ENCODE measurements at places on chromosomes 6 and 20.

DNA sequence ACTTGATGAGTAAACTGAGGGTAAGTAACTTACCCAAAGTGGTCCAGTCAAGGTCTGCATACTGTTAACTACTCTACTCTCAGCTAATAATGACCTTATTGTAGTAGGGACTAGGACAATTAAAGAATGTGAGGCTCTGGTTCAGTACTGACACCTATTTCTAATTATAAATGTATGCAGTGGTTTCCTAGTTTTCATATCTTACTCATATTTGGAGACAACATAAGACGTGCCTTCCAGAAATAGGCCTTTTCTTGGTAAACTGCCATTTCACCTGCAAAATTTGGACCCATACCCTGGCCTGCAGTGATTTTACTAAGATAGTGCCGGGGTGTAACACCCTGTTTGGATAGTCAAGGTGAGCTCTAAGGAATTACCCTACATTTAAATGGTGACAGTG, 24.7 kb downstream of the GJA1 start:
- no peak for DNase-seq

GRCh38 chr20:62494537-62494936, 18.7 kb upstream of the GATA5 start:
- DNase-seq = no peak

GRCh38 chr6:108667993-108668392, 107.3 kb downstream of the FOXO3 start:
- DNase-seq = no peak

DNA sequence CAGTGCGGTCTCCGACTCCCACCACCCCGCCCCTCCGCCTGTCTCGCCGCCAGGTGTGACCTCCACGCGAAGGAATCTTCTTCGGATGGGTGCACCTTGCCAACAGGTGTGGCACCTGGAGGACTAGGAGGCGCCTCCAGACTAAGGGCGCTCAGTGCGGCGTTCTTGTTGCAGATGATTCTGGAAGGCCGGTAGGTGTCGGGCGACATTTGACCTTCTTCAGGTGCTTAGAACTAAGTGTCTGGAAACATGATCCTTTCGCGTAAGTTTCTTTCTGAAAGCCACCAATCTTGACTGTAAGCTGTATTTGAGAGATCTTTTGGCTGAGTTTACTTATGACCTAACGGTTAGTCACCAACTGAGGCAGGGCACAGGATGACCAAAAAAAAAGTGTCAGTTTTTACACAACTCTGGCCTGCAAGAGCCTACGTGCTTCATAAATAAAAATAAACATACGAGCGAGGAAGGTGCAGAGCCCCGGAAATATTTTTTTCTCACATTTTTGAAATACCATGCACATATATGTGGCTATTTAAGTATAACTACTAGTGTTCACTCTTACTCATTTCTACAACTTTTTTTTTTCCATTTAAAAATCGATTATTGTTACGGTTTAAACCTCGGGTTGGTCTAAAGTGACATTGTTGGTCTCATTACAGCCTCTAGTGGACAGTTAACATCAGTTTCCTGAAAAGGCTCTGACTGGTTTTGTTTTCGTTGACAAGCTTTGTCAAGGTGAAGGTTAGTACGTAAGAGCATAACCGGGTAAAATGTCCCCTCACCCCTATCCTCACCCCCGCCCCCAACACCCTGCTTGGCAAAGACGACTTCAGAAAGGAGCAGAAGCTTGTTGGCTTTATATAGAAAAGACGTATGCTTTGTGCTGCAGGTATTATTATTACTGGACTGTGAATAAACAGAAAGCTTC, 1.6 kb upstream of the ATXN1 start:
- DNase-seq = peak; percentile 9

GRCh38 chr6:109314313-109314712, 68.0 kb downstream of the CD164 start:
- no peak for DNase-seq

DNA sequence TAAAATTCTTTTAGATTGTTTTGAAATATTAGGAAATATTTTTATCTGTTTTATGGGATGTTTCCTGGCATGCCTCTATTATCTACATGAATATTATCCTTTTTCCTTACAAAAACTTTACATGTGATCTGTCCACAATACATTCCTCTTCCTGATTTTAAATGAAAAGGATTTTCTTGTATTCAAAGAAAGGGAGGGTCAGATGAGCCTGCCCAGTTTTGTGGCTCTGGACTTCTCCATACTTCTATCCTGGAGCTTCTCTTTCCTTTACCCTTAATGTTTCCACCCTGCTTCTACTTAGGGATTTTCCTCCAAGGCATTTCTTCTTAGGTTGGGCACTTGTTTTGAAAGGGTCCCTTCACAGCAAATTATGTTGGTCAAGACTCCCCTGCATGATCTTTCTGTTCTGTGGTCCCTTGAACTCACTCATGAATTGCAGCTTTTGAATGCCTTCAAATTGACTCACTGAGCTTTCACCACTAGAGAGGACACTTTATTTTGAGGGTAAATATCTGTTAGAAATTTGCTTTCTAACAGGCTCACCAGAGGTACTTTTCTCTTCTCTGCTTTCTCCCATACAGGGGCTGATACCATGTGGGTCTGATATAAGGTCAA, 104.9 kb downstream of the CENPW start:
- no peak for DNase-seq

DNA sequence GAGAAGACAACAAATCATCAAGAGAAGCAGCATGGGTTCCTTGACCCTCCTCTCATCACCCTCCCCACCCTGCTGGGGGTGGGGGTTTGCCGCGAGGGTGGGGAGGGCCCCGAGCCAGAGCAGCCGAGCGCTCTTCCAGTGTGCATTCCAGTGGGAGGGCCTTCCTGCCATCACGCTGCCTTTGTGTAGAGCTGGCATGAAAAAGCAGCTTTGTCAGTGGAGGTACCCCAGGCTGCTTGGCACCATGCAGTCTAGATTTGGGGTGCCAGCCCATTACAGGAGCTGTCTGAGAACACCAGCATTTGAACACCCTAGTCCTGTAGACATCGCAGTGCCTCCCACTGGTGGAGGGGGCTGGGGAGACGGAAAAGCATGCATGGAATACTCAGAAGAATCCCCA, 12.2 kb downstream of the BAK1 start:
- no peak for DNase-seq

GRCh38 chr6:166969390-166970002, 13.1 kb upstream of the RNASET2 start:
- no peak for DNase-seq

DNA sequence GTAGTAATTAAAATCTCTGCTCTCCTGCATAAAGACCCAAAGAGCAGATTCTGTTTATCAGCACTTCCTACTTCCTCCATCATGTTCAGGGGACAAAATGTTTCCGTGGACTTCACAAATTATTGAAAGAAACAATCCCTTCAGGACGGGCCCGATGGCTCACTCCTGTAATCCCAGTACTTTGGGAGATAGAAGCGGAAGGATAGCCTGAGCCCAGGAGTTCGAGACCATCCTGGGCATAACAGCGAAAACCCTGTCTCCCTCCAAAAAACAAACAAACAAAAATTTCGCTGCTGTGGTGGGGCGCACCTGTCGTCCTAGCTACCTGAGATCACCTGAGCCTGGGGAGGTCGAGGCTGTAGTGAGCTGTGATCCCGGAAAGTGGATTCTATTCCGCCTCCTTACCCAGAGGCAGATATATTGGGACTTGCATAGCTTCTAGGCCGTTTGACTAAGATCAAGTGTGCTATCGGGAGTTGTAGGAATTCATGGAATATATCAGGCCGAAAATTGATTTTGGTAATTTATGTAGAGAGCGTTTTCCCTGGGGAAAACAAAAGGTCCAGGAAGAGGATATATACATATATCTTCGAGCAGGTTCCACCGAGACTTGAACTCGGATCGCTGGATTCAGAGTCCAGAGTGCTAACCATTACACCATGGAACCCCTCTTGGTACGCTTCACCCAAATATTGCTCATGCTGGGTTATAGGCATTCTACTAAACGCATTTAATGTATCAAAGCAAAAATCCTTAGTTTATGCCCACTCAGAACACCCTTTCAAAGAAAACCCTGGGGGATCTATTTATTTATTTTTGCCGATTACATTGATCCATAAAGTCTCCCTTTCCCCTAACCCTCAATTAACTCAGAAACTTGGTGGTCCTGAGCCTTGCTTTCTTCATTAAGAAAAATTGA, 74.5 kb upstream of the ZNF184 start:
- no peak for DNase-seq

DNA sequence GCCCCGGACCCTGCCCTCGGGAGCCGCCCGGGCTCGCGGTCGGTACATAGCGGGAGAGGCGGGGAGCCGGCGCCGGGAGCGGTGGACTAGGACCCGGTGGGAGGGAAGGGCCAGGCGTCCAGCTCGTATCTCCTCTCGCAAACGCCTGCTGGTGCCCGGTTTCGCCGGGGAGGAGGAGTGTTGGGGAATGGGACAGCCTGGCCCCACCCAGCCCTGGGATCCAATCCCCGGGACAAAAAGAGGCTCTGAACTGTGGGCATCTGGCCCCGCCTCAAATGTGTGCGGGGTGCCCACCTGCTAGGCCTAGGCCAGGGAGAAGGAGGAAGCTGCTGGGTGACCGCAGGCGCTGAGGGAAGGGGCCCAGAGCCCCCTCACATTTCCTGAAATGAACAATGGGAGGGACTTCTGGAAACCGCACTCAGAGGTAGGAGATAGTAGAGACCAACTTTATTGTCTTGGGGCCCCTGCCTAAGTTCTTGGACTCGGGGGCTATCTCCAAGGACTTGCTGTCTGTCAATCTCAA, at the start of gene KCNK17:
KCNK17 (minus strand) TSS at position 147 of the 523 bp plus-strand sequence; CDS start at position 48, 99 bp downstream.
- DNase-seq = no peak

GRCh38 chr6:147891671-147892070, 383.2 kb downstream of the SAMD5 start:
- no peak for DNase-seq

- no peak for DNase-seq
These were observed 72.5 kb downstream of the CD40 start for GRCh38 chr20:46190478-46191167.

- no peak for DNase-seq
These were observed 3.2 kb upstream of the DYNLRB1 start for GRCh38 chr20:34512955-34513419.

DNA sequence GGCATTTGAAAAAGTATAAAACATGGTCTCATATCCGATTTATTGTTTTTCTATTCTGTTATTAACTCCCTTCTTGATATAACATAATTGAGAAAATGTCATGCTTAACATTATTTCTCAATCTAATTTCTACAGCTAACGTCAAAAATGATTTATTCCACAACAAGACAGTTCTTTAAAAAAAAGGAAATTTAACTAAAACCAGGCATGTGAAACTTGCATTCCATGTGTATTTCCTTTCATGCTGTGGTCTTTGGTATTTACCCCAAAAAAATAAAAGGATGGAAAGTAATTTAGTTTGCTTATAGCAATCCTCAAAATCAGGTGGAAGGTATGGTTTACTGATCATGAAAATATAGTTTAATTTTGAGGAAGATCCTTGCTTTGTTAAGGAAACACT, 142.8 kb downstream of the COL21A1 start:
- no peak for DNase-seq

DNA sequence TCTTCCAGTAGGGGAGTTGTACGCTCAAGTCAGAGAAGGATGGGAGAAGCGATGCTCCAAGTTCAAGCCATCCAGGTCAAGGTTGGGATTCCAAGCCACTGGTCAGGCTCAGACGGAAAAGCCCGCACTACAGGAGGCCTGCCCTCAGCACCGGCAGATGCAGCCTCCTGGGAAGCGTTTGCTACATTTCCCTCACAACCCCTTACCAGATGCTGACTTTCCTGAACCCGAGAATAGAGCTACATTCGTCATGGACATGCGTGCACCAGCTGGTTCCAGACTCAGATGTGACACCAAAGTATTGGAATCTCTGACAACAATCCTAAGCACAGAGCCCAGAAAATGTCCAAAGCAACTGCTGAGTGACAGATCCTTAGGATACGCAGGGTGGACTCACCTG, 174.8 kb downstream of the SASH1 start:
- no peak for DNase-seq

GRCh38 chr6:167163476-167164011, 5.8 kb upstream of the GPR31 start:
- no peak for DNase-seq

- no peak for DNase-seq
These were observed 9.8 kb downstream of the SYNGAP1 start for GRCh38 chr6:33429750-33430052.

GRCh38 chr6:137973201-137973600, 106.1 kb downstream of the TNFAIP3 start:
- no peak for DNase-seq

GRCh38 chr20:60857708-60858107, 394.4 kb upstream of the CDH4 start:
- DNase-seq = no peak

DNA sequence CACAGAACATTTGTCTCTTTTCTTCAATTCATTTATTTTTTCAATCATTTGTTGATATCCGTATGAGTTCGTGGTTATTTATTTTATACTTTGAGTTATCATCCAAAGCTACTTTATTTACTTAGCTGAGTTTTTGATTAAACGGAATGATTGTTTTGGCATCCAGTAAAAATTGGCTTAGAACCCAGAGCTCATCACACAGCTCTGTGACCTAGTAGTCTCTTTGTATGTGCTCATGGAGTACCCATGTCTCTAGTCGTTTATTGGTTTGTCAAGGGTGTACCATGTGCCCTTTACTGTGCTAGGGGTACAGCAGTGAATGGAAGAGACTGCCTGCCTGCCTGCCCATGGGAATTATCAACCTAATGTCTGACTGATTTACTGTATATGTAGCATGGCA, 142.2 kb downstream of the MYLK4 start:
- no peak for DNase-seq

DNA sequence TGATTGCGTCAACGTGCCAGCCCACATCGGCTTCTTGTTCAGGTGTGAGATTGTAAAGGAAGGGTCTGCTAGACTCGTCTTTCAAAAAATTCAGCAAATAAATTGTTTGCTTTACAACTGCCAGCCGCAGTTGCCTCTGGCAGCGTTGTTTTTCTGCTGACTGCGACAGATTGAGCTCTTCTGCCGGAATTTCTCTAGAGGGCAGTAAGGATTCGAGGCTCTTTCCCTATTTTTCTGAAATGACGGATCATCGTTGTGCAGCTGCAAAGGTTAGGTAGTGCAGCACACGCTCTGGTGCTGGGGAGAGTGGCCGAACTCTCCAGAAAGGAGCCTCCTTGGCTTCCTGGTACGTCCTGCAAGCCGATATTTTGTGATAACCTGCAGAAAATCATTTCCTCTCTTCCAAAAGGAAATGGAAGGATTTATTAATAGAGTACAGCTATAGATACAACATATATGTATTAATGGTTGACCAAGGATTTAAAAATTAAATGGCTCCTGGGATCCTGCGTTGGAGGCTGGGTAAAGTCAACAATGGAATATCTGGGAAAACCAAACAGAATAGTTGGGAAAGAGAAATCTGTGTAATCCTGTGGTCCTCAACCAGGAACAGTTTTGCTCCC, 121.9 kb upstream of the ZFP64 start:
- DNase-seq = no peak

DNA sequence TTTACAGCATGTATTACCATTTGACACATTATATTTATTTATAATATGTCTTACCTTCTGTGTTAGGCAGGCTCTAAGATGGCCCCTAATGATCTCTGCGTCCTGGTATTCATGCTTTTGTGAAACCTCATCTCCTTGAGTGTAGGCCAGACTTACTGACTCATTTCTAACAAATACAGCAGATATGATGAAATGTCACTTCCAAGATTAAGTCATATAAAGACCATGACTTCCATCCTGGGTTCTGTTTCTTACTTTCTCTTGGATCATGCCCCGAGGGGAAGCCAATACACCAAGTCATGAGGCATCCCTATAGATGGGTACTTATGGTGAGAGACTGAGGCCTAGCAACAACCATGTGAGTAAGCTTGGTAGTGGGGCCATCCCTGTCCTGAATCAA, 30.2 kb downstream of the ZHX3 start:
- no peak for DNase-seq

GRCh38 chr6:46954837-46955451, 33.2 kb upstream of the ADGRF5 start:
- DNase-seq = no peak

- DNase-seq = no peak
These were observed 197.8 kb downstream of the HAO1 start for GRCh38 chr20:7742479-7742878.

Data from stimulated activated CD8-positive, alpha-beta memory T cell treated with anti-CD3 and anti-CD28 coated beads, Interleukin-15, amount 100 ng/mL, for 24 hours (primary cell).